ENCODE measurements at places on chromosomes 16 and 17.

GRCh38 chr17:9900044-9900594 lies 5.0 kb downstream of the RCVRN start:
- DNase-seq = no peak

DNA sequence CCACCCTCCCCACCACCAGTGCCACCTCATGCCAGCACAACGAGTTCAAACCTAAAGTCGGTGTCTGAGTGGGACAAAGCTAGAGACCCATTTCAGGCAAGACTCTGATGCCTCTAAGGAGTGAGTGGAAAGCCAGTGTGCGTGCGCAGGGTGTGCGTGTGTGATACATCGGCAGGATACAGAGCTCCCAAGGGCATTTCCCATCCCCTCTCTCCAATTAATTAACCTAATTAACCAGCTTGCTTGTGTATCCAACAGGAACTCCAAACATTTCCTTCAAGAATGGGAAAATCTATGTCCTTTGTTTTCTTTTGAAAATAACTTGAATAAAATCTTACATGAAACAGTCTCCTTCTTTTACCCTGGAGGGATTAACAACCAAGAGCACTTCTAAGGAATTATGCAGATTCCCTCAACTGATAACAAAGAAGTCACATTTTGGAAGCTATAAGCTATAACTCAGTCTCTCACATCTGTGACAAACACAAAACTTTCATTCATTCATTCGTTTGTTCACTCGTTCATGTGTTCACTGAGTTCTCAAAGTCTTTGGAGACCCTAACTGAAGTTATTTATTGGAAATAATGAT lies 9.9 kb downstream of the ATPAF2 start:
- DNase-seq = no peak

- no peak for DNase-seq
Observed at GRCh38 chr16:21989133-21989532, 11.8 kb downstream of the PDZD9 start.

DNA sequence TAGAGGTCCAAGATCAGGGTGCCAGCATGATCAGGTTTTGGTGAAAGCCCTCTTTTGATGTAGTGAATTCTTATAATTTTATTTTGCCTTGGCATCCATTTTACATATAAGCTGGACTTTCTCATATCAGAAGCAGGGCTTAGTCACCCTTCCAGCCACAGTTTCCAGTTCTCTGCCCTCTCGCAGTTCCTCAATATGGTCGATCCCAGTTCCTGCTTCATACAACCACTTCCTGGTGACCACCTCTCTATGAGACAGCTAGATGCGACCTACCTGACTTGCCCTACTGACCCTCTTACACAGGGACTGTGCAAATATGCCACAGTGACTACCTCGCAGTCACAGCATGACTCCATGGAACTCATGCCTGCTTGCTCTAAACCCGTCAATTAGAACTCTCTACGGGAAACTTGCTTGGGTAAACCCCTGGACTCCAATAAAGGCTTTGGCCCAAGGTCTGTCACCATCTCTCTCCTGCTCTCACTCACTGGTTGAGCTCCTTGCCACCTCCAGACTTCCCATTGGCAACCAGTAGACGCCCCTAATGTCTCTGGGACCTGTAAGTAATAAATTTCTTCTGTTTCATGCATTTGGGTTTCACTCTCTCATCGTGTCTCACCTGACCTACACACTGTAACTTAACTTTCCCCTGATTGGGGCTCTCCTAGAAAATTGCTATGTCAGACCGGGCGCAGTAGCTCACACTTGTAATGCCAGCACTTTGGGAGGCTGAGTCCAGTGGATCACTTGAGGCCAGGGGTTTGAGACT lies 21.4 kb downstream of the CD300LG start:
- DNase-seq = no peak

- DNase-seq = no peak
Observed at GRCh38 chr17:40551879-40552768, 13.1 kb downstream of the CCR7 start.

GRCh38 chr17:56173958-56174835 lies 20.9 kb downstream of the ANKFN1 start:
- DNase-seq = no peak

DNA sequence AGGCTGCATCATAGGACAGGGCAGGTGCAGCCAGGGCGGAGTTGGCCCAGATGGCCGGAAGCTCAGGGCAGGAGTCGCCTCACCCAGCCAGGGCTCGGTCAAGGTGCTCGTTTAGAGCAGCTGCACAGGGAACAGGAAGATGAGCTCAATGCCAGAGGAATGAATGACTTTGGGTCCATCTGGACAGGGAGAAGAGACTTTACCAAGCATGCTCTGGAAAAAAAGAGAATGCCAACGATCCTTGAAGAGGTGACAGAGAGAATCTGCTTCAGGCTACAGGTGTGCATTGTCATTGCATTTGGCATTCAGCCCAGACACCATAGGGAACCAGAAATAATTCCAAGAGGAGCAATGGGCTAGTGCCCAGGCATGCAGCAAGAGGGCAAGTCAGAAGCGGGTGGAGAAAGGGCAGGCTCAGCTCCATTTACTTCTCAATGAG lies 6.7 kb upstream of the MPP3 start:
- no peak for DNase-seq

GRCh38 chr17:62024866-62025265 lies 40.2 kb downstream of the MED13 start:
- no peak for DNase-seq

GRCh38 chr16:11779074-11779473 lies 18.0 kb downstream of the ZC3H7A start:
- no peak for DNase-seq

GRCh38 chr16:57732714-57733113 lies 2.9 kb upstream of the KATNB1 start:
- no peak for DNase-seq

DNA sequence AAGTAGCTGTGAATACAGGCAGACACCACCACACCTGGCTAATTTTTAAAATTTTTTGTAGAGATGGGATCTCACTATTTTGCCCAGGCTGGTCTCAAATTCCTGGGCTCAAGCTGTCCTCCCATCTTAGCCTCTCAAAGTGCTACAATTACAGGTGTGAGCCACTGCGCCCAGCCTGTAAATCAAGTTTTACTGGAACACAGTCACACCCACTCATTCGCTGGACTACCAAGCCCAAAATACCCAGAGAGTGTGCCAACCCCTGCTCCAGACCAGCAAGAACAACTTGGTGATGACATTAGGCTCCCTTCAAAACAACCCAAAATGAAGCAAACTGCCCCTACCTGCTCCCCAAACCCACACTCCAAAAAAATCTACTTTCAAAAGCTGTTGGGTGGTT lies 36.0 kb downstream of the TVP23A start:
- no peak for DNase-seq

GRCh38 chr17:12227547-12227946 lies 206.9 kb downstream of the MAP2K4 start:
- DNase-seq = no peak

Measured in stimulated activated CD4-positive, alpha-beta T cell treated with anti-CD3 and anti-CD28 coated beads, Interleukin-2, amount 100 ng/mL, for 4 hours (primary cell).